Hematopoietic multipotent progenitor cell treated with erythropoietin and hydrocortisone succinate and interleukin-3 and kit ligand, for 6 days (in vitro differentiated cells): ENCODE measurements at places on chromosomes 4 and X.

DNA sequence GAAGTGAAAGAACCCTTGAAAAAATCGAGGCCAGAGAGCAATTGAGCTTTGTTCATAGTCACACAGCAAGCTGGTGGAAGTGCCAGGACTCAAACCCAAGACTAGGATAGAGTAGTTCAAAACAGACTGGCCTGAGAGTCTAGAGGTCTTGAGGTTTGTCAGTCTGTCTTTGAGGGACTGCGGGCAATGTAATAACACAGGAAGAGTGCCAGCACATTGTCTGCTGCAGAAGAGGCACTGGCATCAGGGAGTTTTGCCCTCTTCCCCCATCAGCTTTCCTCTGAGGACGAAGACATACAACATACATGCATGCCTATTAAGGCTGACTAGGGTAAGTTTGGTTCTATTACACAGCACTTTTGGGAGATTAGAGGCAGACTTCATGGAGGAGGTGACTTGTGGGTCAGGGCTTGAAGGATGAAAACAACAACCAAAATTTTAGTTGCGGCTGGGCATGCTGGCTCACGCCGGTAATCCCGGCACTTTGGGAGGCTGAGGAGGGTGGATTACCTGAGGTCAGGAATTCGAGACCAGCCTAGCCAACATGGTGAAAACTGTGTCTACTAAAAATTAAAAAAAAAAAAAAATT lies 64.1 kb upstream of the LAS1L start:
- DNase-seq, result no peak

DNA sequence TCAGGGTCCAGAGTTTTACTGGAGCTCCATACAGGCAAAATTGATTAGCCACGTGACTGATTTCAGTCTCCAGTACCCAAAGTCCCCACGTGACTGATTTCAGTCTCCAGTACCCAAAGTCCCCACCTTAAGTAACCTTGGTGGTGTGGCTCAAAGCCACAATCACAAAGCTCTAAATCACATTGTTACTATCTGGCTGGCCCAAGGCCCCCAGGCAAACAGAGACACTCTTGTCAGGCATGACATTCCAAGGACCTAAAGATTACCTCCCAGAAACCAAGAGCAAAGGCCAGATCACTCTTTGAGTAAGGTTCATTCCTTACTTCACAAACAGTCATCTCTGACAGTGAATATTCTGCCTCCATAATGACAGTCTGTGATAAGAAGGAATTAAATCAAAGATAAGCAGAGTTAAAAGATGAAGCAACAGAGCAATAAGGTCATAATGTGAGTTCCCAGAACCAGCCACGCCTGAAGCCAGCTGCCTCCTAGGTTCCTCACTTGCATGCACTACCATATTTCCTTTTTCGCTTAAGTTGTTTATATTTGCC lies 78.5 kb downstream of the ANXA3 start:
- DNase-seq, result peak; percentile 82

DNA sequence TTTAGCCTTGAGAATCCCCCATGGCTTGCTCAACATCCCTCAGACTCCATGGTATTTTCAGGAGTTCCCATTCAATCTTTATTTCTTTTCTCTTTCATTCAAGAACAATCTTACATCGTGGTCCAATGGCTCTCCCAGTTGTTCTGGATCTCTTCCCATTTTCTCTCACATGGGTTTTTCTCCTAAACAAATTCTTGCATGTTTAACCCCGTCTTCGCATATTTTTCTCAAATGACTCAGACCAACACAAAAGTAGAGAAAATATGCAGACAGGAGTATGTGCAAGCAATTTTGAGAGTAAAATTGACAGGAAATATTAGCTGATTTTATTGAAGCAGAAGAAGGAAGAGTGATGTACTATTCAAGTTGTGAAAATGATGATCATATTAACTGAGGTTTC lies 396.4 kb upstream of the TRAM1L1 start:
- DNase-seq, result no peak

DNA sequence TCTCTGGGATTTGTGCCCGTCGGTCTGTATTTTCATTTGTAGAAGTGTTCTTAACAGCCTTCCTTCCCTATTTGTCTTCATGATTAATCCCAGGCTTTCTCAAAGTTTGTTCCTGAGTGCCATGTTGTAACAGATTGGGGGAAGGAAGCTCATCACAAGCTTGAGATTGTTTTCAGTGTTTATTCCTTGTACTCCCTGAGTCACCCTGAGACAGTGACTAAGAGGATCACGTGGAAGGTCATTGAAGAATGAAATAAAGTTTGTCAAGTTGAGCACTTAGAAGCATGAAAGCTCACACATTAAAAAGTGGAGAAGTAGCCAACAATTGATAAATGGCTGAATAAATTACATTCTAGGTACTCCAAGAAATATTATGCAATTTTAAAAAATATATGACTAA lies 153.5 kb upstream of the FAM241A start:
- no peak for DNase-seq

- no peak for DNase-seq
Observed at GRCh38 chrX:103800318-103800717, 23.7 kb downstream of the PLP1 start.

DNA sequence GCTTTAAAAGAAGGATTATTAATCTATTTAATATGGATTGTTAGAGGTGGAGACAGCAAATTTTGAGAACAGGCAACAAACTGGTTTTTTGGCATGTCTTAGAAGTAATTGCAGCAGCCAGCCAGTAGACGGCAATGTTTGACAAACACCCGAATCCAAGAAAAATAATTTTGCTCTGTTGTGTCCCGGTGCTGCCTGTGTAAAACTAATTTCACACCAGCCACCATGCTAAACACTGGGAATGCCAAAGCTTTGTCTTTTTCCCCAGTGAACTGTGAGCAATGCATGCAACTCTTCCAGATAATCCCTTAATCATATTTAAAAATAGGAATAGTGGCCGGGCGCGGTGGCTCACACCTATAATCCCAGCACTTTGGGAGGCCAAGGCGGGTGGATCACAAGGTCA lies 25.9 kb downstream of the SMIM31 start:
- peak; percentile 65 for DNase-seq

GRCh38 chr4:87669373-87669772 lies 19.3 kb downstream of the DMP1 start:
- DNase-seq, result no peak

DNA sequence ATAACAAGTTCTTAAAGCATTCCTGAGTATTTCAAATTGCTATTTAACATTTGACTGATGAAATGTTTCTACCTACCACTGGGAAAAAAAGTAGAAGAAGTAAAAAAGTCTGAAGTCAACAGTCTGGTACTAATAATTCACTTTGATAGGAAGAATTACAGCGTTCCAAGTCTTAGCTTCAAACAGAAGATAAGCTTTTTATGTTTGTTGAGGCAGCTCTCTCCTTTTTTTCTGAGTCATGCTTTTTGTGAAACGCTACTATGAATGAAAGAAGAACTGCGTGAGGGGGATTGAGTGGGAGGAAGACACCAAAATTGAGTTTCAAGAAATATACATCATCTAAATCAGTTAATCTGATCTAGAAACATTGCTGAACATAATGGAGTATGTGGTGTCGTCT lies 13.0 kb upstream of the KDR start:
- DNase-seq, result no peak

- DNase-seq, result peak; percentile 44
Observed at GRCh38 chr4:152920768-152921167, 15.4 kb upstream of the FHDC1 start.

DNA sequence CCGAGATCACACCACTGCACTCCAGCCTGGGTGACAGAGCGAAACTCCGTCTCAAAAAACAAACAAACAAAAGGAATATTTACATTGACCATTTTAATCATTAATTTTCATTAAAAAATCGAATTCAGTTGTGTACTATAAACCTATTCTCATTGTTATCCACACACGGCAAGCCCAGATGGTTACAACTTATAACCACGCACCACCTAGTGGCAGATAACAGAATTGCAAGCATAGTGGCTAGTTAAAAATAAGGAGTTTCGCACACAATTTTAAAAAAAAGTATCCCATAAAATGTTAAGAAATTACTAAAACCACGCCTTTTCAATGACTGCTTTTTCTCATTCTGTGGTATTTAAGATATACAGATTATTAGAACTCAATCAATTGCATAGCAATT lies 25.4 kb downstream of the MBNL3 start:
- DNase-seq, result peak; percentile 51

DNA sequence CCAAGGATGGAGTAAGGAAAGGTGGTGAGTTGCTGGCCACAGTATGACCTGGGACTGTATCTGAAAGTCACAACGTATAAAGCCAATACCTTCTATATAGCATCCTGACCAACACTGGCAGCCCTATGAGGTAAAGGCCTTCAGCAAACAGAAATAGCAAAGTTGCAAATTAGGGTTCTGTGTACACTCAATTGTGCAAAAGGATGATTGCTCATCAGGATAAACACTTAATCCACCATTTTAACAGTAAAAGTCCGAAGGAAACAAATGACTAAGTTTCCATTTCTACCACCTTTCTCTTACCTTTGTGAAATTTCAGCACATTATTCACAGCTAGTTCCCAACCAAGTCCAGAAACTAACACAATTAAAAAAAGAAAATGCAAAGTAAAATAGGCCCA lies 1.4 kb upstream of the FNIP2 start:
- no peak for DNase-seq

DNA sequence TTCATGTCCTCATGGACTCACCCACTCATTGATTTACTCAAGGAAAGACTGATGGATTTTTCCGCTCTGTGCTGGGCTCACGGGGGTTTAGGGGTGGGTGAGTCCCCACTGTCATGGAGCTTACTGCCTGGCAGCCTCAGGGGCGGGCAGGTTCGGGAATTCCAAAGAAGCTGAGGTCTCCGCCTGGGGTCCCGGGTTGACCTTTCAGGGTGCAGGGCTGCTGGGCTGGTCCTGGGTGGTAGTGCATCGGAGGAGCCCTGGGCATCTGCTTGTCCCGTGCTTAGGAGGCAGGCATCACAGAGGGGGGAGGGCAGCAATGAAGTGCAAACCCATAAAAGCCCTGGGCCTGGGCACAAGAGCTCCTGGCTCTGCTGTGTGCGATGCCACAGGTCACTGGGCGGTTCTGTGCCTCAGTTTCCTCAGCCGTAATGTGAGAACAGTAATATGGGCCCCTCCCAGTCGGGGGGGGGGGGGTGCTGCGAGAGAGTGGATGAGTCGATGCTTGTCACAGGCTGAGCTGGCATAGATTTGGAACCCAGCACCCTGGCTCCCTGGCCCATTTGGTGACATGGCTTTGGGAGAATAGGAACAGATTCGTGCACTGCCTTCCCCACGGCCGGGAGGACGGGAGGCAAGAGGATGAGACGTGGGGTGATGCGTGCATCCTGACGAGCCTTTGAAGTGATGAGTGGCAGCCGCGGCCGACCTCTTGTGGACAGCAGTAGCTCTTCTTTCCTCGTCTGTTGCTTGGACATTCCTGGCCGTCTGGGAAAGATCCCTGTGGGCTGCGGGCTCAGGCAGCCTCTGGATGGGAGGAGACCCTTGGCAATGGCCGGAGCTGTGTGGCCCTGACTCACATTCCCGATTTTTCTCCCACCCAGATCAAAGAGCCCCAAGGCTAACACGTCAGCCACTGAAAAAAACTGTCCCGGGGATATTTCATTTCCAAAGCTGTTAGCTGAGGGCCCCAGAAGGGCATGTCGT lies 42.0 kb downstream of the PSAPL1 start:
- no peak for DNase-seq
